ENCODE measurements at places on chromosomes 12 and 14.

- DNase-seq = no peak
Measured at GRCh38 chr14:57168138-57168679, 100.5 kb downstream of the EXOC5 start.

- no peak for DNase-seq
Measured at GRCh38 chr12:94261119-94261518, 112.7 kb downstream of the PLXNC1 start.

- DNase-seq = no peak
Measured at GRCh38 chr12:68434391-68435298, 102.5 kb upstream of the MDM1 start.

DNA sequence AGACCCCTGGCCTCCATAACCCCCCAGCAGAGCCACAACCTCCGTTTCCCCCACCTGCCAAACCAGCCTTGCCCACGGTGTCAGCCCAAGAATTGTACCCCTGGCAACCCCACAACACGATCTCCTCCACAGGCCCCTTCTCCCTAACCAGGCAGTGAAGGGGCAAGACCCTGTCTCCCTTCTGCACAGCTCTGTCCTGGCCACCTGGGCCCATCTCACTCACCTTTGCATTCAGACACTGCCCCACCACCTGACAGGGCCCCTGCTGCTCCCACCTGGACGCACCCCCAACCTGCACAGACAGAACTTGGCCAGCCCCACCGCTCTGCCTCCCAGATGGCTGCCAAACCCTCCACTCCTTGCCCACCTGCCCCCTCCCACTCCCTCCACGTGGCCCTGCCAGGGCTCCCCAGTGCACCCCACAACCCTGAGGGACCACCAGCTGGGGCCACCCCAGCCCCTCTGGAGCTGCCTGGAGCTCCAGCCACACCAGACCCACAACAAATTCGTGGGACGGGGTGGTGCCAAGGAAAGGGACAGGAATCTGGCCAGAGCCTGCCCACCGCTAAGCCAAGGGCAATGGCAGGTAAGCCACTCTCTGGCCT lies 11.8 kb downstream of the AHNAK2 start:
- DNase-seq = no peak

DNA sequence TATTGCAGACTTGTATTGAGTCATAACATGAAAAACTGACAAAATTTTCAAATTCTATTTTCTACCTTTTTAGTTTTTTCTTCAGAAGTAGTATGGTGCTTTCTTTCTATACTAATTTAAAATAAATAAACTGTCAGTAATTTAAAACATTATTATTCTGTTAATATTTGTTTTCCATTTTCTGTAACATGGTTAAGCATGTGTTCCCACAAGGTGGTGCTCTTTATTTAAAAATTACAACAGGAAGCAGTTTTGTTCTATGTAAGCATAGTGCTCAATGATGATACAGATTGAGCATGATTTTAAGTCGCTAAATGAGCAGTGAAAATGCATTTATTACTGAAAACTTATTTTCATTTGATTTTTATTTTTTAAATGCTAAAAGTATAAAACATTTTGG lies 114.6 kb downstream of the PPFIA2 start:
- DNase-seq = no peak

- no peak for DNase-seq
Measured at GRCh38 chr14:22838631-22839041, 2.3 kb downstream of the MMP14 start.

DNA sequence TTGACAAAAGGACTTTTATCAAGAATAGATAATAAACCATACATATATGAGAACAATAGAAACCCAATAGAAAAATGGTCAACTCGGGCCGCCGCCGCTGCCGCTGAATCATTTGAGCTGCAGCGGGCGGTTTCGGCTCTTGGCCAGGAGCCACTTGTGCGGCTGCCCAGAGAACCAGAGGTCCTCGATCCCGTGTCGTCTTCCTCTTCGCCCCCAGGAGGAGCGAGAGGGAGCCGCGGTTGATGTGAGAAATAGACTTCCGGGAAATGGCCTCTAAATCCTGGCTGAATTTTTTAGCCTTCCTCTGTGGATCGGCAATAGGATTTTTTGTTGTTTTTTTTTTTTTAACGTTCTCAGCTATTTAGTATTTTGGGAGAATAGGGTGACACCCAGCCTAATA lies 44.8 kb downstream of the CPSF6 start:
- no peak for DNase-seq

DNA sequence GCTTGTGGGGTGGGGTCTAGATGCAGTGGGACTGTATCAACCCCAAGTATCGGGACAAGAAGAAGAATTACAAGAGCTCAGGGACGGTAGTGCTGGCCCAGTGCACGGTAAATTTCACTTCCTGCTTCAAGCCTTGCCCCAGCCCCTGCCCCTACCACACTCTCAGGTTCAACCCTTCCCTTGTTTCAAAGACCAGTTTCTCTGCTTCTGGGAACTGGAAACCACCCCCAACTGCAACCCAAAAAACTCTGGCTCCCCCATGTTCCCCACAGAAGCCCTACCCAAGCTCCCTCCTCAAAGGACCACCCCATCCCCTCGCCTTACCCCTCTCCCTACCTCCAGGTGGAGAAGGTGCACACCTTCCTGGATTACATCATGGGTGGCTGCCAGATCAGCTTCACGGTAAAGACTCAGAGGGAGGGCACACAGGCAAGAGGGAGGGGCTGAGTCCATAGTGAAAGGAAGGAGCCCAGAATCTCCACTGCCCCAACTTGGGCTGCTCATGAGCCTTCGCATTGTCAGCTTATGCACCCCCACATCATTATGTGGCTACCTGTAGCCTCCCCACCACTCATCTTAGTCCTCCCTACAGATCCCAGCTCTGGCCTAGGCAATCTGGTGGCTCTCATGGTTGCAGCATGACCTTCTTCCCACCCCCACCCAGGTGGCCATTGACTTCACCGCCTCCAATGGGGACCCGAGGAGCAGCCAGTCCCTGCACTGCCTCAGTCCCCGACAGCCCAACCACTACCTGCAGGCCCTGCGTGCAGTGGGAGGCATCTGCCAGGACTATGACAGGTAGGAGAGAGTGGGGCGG lies 4.3 kb downstream of the CPNE6 start:
- no peak for DNase-seq

DNA sequence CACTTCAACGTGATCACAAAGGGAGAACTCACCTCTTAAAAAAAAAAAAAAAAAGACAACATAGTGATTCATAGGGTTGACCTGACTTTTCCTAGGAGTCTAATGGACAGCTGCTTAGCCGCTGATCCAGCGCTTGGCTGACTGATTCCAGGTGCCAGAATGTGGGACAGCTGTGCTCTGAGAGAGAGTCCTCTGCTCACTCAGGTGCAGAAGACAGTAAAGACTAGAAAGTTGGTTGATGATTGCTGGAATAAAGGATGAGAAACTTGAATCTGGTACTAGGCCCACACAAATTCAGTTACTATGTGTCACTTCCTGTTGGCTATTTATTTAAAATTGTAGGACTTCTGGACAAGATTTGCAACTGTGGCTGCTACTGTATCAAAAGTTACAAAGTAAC lies 229.4 kb downstream of the CHST11 start:
- DNase-seq = no peak

DNA sequence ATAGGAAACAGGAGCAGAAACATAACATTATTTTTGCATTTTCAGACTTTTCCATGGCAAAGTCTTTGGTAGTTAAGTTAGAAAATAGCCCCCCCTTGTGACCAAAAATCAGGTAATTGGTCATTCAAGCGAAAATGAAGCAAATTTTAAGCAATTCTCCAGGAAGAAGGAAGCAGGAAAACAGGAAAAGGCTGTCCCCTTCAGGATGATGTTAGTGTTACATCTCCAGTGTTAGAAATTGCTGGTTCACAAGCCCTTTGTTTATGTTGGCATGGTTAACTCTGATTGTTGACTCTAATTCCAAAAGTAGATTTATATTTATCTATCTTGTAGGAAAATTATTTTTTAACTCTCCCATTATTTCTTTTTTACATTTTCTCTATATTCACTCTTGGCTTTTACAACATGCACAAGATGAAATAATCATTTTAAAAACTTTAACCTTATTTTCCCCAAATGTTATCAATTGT lies 18.8 kb upstream of the GAS2L3 start:
- no peak for DNase-seq

DNA sequence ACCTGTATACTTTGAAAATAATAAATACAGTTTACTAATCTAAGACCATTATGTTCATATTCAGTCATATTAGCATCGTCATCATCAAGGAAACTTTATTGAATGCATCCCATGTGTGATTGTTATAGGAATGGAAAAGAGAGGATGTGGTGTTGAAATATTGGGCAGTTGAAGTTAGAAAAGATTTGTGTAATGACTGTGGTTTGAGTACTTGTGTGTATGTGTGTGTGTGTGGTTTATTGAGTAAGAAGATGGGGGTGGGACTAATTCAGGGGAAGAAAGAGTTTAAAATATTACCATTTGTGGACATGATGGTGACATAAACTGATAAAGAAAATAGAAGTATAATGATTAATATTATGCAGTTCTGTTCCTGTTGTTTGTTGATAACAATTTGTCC lies 238.7 kb upstream of the SEL1L start:
- no peak for DNase-seq

GRCh38 chr12:69168828-69169227 lies 70.5 kb upstream of the CPSF6 start:
- no peak for DNase-seq

DNA sequence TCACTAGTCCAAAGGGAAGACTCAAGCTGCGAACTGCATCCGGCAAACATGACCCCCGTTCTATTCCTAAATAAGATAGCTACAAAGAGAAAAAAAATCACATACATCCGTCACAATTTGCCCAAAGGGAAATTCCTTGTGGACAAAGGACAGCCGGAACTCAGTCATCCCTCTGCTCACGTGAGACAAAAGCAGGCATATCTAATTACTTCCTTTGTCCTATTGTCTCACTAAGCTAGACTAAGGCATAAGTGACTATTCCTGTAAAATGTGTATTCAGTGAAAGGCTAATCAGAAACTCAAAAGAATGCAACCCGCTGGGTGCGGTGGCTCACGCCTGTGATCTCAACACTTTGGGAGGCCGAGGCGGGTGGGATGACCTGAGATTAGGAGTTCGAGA lies 27.2 kb upstream of the NINJ2 start:
- DNase-seq = no peak

- DNase-seq = no peak
Measured at GRCh38 chr12:31600750-31601149, 9.8 kb upstream of the DENND5B start.

GRCh38 chr14:63276492-63277342 lies 42.0 kb downstream of the GPHB5 start:
- DNase-seq = no peak

DNA sequence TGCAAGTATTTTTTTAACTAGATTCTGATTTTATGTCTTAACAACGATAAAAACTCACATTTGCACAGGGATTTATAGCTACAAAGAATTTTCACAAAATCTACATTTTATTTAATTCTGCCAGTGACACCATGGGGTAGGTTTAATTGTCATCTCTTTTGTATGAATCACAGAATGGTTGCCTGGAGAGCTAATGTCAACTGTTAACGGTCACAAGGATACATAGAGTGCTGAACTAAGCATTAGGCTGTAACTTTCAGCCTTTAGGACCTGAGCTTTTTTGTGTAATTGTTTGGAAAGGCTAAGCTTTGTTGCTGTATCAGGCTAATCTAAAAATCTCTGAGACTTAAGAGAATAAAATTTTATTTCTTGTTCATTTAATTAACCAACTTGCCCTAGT lies 465.3 kb upstream of the TBX3 start:
- no peak for DNase-seq

GRCh38 chr14:62062645-62063044 lies 300.4 kb downstream of the SNAPC1 start:
- DNase-seq = no peak

GRCh38 chr12:108046135-108046534 lies 83.0 kb upstream of the WSCD2 start:
- no peak for DNase-seq

- DNase-seq = no peak
Measured at GRCh38 chr14:65151609-65151956, 49.3 kb upstream of the MAX start.

DNA sequence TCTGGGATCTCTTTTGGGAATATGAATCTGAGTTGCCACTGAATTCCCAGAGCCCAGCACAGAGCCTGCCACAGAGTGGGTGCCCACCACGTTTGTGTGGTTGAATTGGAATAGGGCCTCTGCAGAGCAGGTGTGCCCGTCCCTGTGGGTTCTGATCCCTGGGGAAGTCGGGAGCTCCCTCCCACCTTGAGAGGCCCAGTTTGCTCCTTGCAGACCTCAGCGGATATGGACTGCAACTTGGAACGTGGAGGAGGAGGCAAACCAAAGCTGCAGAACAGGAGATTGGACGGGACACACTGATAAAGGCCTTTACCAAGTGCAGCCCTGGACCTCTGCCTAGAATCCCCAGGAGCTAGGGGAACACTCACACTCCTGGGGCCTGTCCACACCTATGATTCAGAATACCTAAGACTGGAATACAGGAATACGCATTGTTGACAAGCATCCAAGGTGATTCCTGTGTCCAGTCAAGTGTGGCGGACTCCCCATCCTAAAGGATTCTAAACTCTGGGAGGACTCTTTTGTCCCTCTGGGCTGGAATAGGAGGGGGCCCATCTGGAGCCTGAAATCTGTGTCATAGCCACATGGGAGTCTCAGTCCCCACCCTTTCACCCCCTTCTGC lies 2.4 kb downstream of the KRT76 start:
- DNase-seq = no peak

GRCh38 chr14:93332397-93332852 lies 411 bp downstream of the BTBD7 start:
- DNase-seq = no peak

GRCh38 chr12:85821759-85822158 lies 14.4 kb downstream of the RASSF9 start:
- DNase-seq = no peak

DNA sequence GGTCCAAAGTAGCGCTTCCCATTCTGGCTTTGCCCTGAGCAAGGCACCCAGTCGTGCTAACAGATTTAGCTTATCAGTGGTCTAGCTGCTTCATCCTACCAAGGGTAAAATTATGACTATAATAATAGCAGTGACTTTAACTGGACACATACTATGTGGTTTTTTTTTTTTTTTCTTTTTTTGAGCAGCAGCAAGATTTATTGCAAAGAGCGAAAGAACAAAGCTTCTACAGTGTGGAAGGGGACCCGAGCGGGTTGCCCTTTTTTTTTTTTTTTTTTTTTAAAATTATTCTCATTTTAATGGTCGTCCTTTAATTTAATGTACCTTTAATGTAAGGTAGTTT lies 505 bp downstream of the HELB start:
- DNase-seq = no peak

GRCh38 chr14:23579739-23580138 lies 1.1 kb upstream of the JPH4 start:
- DNase-seq = no peak

DNA sequence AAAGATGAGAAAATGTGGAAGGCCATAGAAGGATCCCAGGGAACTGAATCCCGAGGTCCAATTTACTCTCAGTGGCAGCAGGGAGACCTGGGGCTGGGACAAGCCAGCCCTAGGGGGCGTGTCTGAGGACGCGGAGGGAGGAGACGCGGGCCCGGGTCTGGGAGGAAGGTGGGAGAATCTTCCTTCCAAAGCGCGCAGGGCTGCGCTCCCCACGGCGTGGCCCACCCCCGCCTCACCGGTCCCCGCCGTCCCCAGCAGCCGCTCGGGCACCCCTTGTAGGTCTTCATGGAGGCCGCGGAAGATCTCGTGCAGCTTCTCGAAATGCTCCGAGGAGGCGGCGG lies 323 bp downstream of the VTI1B start:
- no peak for DNase-seq

- DNase-seq = no peak
Measured at GRCh38 chr12:103964805-103965204, 867 bp upstream of the TDG start.

- no peak for DNase-seq
Measured at GRCh38 chr12:41981013-41981412, 163.7 kb downstream of the GXYLT1 start.
